Tibial nerve (tissue), 4 donors: ENCODE measurements at places on chromosomes 3 and 15. TPM values are rescaled to one million over a fixed set of nuclear protein-coding genes. Genes with fewer than 3 reads are reported as not detected.
A peak's percentile ranks its signal among the peaks of the same experiment; 100 is the strongest.

The NRROS gene
- 16.4 TPM for total RNA-seq

The CGNL1 gene
- 26.6 TPM for total RNA-seq

The NDUFB5 gene
- total RNA-seq, result 45.9 TPM

The SNRPN gene
- 128 TPM for total RNA-seq

The YEATS2 gene
- 26.7 TPM for total RNA-seq

The SKOR1 gene
- 0.42 TPM for total RNA-seq

DNA sequence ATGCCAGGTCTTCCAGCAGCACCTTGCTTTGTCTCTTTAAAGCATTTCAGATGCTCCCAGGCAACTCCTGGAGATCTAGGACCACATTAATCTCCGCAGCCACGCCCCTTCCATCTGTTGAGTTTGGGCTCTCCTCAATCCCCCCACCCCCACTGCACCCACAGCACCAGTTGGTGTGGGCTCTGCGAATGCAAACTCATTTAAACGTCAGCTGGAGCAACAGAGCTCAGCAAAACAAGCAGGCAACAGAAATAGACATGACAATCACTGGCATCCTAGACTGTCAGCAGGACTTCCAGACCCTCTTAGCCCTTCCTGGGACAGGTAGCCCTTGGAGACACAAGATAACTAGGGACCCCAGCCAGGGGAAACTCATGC is 106.9 kb downstream of the LSM3 start:
- no peak overlapping the region for H3K4me3 ChIP-seq
- H3K27me3 ChIP-seq, result no peaks in the 10 kb centered on the region
- no peak for DNase-seq
- no peaks in the 10 kb centered on the region for H3K36me3 ChIP-seq
- no peak overlapping the region for H3K27ac ChIP-seq

DNA sequence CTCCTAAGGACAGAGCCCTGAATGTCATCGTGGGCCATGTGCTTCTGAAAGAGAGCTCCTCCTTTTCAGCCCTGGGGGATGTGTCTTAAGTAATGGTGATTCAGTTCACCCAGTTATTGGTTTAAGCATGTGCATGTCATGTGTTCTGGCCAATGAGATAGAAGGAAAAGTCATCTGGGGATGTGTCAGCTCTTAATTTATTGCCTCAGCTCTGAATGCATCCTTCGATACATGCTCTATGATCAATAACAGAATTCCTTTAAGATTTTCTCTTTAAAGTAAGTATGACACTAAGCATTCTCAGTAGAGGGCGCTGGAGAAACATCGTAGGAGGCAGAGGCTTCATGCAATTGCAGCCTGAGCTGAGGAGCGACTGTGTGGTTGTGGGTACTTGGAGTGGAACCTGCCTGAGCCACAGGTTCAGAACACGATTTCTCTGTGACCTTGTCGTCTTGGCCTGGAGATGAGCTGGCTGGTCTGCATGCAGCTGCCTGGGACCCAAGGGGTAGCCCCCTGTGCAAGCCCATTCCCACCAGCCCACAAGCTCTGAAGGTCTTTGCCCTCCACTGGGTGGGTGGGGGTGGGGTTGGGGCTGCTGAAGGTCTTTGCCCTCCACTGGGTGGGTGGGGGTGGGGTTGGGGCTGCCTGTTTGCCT is 69.5 kb downstream of the C3orf38 start:
- H3K27ac ChIP-seq, result no peak overlapping the region
- H3K36me3 ChIP-seq, result no peaks in the 10 kb centered on the region
- no peaks in the 10 kb centered on the region for H3K27me3 ChIP-seq
- no peaks in the 10 kb centered on the region for H3K4me1 ChIP-seq
- no peak overlapping the region for H3K4me3 ChIP-seq

- H3K36me3 ChIP-seq, result no peaks in the 10 kb centered on the region
- H3K4me3 ChIP-seq, result no peak overlapping the region
- no peaks in the 10 kb centered on the region for H3K27me3 ChIP-seq
- peaks cover 40% of the 10 kb centered on the region for H3K4me1 ChIP-seq
These were observed 20.1 kb downstream of the DUSP7 start for GRCh38 chr3:52036222-52036694.

DNA sequence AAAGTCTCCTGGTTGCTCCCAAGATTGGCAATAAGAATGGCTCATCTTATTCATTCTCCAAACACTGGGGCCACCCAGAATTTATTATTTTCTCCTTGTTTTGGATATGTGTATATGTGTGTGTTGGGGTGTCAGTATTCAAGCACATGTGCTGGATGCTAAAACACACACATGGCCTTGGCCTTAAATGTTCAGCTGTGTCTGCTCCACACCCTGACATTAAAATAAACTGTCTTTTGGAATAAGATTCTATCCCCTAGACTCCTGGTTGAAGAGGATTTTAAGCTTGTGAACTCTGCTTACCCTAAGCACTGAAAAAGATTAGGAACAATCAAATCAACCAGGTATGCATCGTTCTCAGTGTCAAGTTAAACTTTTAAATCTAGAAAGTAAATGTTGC is 382.9 kb upstream of the MCTP2 start:
- no peak overlapping the region for H3K27ac ChIP-seq
- no peak for DNase-seq
- H3K4me3 ChIP-seq, result no peak overlapping the region

- DNase-seq, result no peak
- no peak overlapping the region for H3K4me3 ChIP-seq
- H3K27ac ChIP-seq, result no peak overlapping the region
- no peaks in the 10 kb centered on the region for H3K36me3 ChIP-seq
These were observed 191.7 kb upstream of the NAALADL2 start for GRCh38 chr3:174667386-174667785.

DNA sequence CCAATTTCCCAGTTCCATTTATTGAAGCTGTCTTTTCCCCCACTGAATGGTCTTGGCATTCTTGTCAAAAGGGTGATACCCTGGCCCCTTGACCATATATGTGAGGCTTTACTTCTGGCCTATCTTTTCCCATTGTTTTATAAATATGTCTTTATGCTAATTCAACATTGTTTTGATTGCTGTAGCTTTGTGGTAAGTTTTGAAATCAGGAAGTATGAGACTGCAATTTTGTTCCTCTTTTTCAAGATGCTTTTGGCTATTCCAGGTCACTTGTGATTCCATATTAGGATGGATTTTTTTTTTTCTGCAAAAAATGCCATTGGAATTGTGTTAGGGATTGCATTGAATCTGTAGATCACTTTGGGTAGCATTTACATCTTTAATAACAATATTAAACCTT is 141.2 kb upstream of the MANF start:
- H3K36me3 ChIP-seq, result no peaks in the 10 kb centered on the region
- H3K27ac ChIP-seq, result no peak overlapping the region
- H3K4me3 ChIP-seq, result no peak overlapping the region
- no peaks in the 10 kb centered on the region for H3K4me1 ChIP-seq
- no peaks in the 10 kb centered on the region for H3K27me3 ChIP-seq

- no peaks in the 10 kb centered on the region for H3K36me3 ChIP-seq
- H3K27ac ChIP-seq, result peak within 1 kb of the TSS; percentile 79
- peak within 1 kb of the TSS; percentile 32 for H3K4me3 ChIP-seq
- DNase-seq, result no peak
- peaks cover 26% of the 10 kb centered on the region for H3K4me1 ChIP-seq
These were observed at the start of gene CTXND1 for GRCh38 chr15:80252121-80252518. Gene CTXND1 (minus strand): TSS chr15:80252213. CDS start chr15:80201949, 50,264 bp downstream.

DNA sequence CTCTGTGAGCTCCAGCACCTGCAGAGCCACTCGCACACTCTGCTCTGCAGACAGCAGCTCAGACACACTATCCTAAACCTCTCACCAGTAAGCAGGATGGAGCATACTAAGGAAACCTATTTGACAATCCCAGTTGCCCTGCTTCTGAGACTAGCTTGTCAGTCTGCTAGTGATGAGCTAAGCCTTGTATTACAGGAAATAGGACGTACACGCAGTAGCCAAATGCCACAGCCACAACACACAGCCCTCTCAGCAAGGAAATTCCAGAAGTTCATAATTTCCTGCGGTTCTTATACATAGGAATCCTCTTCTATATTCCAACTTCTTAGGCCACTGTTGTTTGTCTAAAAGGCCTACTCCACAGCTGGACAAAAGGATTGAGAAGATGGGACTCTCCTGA is 74.5 kb downstream of the MYLK start:
- H3K27me3 ChIP-seq, result no peaks in the 10 kb centered on the region
- no peaks in the 10 kb centered on the region for H3K36me3 ChIP-seq
- H3K4me3 ChIP-seq, result no peak overlapping the region
- DNase-seq, result no peak

DNA sequence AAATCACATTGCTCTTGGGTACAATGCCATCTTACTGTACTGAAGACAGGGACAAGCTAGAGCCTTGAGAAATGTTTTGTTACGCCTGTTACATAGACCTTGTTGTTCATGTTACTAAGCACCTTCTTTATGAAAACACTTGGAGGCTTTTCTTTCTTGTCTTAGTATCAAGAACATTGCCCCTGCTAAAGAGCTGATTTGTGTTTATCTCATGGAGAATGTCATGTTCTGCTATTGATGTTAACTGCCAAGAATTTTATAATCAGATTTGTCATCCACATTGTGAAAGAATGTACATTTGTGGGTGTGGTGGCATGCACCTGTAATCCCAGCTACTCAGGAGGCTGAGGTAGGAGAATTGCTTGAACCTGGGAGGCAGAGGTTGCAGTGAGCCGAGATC is 431.3 kb upstream of the MDFIC2 start:
- no peak for DNase-seq
- H3K27ac ChIP-seq, result no peak overlapping the region
- no peak overlapping the region for H3K4me3 ChIP-seq

- peak overlapping the region; percentile 90 for H3K4me3 ChIP-seq
- peaks cover 16% of the 10 kb centered on the region for H3K4me1 ChIP-seq
- H3K27ac ChIP-seq, result peak overlapping the region; percentile 77
These were observed 1.4 kb downstream of the IL17RD start for GRCh38 chr3:57163751-57164150.

DNA sequence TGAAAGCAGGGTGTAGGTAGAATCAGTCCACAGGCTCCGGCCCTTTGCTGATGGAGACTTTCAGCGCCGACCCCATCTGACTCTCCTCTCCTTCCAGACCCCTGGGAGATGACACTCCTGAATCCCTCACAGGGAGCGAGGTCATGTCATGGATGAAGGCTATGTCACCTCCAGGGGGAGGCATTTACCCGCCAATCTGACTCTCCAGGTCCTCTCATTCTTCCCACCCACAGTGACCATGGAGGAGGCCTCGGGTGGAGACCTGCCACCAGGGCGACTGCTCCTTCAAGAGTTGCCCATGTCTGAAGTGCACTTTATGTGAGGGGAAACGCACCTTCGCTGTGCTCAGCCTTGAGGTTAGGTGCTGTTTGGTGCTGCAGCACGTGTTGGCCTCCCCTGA is 112.7 kb downstream of the KLF13 start:
- no peak overlapping the region for H3K4me3 ChIP-seq
- H3K27ac ChIP-seq, result no peak overlapping the region
- DNase-seq, result no peak
- H3K4me1 ChIP-seq, result peaks cover 16% of the 10 kb centered on the region
- no peaks in the 10 kb centered on the region for H3K27me3 ChIP-seq
- no peaks in the 10 kb centered on the region for H3K36me3 ChIP-seq

DNA sequence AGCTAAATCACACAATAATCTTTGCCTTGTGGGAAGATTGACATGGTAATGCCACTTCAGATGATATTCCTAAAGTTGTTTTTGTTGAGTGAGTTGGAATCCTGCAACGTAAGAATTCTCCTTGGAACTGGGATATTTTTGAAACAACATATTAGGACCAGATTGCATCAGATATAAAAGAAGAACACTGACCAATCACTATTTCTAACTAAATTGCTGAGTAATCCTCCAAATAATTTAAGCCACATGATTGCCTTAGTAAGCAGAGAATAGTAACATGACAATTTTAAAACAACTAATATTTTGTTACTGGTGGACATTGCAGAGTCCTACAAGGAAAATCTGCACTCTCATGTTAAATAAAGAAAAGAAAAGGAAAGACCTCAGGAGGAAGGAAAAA is 353.9 kb upstream of the LMCD1 start:
- H3K27me3 ChIP-seq, result no peaks in the 10 kb centered on the region
- no peak overlapping the region for H3K27ac ChIP-seq
- H3K4me3 ChIP-seq, result no peak overlapping the region
- H3K36me3 ChIP-seq, result no peaks in the 10 kb centered on the region
- no peak for DNase-seq
- no peaks in the 10 kb centered on the region for H3K4me1 ChIP-seq

GRCh38 chr15:91561371-91562100 is 292.0 kb upstream of the SLCO3A1 start:
- H3K27ac ChIP-seq, result peak overlapping the region; percentile 84
- H3K4me1 ChIP-seq, result no peaks in the 10 kb centered on the region
- H3K27me3 ChIP-seq, result no peaks in the 10 kb centered on the region
- no peak overlapping the region for H3K4me3 ChIP-seq
- no peaks in the 10 kb centered on the region for H3K36me3 ChIP-seq
- no peak for DNase-seq
